ENCODE measurements at places on chromosomes 4 and X.

DNA sequence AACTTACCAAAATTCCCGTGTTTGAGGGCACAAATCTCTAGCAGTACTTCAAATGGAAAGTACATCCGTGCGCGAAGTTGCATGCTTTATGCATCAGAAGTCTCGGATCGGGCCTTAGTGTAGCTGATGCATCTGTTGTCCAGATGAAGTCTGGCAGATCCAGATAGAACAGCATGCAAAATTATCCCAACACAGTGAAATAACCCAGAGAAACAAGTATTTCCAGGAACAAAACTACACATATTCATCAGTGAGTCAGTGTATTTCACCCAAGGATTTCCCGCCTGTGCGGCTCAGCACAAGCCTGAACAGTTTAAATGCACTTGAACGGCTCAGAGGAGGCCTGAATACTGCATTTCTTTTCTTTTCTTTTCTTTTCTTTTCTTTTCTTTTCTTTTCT is 27.4 kb upstream of the CLDN24 start:
- DNase-seq, result no peak

DNA sequence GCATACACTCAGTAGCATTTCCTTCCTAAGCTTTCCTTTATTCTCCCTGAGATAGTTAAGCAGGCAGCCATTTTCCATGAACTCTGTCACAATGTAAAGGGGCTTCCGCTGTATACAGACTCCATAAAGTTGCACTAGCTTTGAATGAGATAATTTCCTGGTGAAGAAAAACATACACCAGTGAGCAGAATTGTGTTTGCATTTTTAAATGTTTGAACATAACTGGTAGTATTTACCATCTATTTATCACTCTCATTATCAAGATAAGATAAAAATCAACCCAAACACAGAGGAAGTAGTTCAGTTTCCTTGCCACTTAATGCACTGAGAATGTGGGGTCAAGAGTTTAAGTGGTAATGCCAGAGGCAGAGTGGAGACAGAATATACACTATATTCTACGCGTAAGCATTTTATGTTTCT is 54.1 kb downstream of the TXK start:
- no peak for DNase-seq

- no peak for DNase-seq
Measured at GRCh38 chr4:82865592-82865991, 25.4 kb downstream of the SEC31A start.

- no peak for DNase-seq
Measured at GRCh38 chr4:129543299-129543698, 447.3 kb downstream of the C4orf33 start.

DNA sequence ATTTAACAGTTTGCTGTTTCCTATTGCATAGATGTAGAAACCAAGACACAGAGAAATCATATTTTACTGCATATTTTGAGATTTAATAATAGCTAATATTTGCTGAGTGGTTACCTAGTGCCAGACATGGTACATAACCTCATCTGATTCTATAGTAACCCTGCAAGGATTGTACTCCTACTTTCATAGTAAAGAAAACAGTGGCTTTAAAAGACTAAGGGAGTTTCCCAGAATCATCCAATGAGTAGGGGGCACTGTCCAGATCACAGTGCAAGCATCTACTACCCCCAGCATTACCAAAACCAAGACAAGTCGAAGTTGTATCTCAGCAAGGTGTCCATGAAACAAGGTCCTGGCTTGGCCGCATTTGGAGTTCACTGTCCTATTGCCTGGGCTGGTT is 224.5 kb upstream of the TENM3 start:
- DNase-seq, result no peak

- DNase-seq, result no peak
Measured at GRCh38 chr4:45663003-45663402, 460.9 kb downstream of the GABRG1 start.
